Activated CD4-positive, alpha-beta T cell treated with anti-CD3 and anti-CD28 coated beads for 4 hours (primary cell): ENCODE measurements at places on chromosomes 11 and 22.

DNA sequence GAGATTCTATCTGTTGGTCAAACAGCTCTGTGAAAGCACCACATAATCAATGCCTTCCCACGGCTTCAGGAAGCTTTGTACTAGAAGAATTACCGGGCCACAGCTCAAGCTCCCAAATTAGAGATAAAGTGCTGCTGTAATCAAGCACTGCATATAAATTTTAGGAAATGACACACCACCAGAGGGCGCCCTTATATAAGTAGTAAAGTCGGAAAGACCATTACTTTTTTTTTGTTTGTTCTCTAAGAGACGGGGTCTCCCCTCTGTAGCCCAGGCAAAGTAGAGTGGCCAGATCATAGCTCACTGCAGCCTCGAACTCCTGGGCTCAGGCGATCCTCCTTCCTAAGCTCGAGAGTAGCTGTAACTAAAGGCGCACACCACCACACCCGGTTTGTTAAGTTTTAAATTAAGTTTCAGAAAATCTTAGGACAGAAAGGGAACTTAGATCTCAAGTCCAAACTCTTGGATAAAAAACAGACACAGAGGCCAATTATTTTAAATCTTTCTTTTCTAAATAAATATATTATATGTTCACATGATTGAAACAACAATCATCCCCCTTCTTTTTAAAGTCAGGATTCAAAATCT, 32.6 kb downstream of the PRCP start:
- DNase-seq, result peak; percentile 84

- no peak for DNase-seq
These were observed 235.8 kb upstream of the CCDC90B start for GRCh38 chr11:83521647-83522596.

GRCh38 chr11:94457118-94458029, 36.3 kb downstream of the MRE11 start:
- DNase-seq, result no peak

DNA sequence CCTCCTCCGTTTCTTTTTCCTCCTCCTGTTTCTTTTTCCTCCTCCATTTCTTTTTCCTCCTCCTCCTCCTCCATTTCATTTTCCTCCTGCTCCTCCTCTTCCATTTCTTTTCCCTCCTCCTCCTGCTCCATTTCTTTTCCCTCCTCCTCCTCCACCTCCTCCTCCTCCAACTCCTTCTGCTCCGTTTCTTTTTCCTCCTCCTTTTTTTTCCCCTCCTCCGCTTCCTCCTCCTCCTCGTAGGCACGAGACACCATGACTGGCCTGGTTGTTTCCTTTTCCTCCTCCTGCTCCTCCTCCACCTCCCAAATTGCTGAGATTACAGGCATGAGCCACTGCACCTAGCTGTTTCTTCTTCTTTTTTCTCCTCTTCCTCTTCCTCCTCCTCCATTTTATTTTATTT, 25.6 kb upstream of the DRICH1 start:
- no peak for DNase-seq

DNA sequence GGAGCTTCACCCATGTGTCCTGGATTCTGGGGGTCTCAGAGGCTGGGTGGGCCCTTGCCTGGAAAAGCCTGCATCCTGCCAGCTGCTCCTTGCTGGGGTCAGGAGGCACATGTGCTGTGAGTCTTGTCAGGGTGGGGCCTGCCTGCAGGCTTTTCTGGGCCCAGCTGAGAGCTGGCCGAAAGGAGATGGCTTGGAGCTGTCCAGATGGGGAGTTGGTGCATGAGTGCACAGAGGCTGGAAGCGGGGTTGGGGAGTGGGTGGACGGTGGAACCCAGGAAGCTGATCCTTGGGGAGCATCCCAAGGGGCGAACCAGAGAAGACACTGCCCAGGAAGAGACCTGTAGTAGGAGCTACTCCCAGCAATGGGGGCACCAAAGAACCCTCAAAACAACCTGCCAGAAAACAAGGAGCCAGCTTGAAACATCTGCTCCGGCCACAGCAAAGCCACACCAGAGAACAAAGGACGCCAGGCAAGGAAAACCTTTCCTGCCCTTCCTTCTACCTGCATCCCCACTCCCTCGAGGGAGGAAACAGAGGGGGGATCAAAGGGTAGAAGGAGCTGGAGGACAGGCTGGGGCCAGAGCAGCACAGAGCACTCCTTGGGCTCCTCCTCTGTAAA, 8.2 kb upstream of the KCTD17 start:
- DNase-seq, result no peak

DNA sequence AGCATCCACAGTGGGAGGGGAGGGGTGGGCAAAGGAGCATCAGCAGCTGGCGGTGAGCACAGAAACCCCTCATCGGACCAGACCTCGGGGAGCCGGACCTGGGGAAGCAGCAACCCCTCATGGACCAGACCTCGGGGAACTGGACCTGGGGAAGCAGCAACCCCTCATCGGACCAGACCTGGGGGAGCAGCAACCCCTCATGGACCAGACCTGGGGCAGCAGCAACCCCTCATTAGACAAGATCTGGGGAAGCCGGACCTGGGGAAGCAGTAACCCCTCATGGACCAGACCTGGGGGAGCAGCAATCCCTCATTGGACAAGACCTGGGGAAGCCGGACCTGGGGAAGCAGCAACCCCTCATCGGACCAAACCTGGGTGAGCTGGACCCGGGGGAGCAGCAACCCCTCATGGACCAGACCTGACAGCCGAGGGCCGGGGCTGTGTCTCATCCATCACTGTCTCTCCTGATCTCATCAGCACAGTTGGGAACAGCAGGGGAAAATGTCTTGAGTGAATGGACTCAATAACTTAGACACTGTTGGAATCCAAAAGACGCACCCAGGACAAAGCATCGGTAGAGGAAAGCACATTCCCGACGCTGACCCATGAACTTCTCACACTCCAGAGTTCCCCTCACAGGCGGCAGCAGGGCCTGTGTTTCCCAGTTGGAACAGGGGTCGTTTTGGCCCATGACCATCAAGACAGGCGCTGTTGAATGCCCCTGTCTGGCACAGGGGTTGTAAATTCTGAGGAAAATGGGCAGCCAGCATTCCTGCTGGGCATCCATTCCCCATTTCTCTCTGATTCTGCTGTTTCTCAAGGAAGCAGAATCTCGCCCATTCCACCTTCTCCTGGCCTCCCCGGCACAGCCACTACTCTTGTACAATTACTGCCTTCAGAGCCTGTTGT, 1494.6 kb downstream of the TBC1D22A start:
- DNase-seq, result no peak

GRCh38 chr11:71251761-71252268, 562 bp downstream of the SHANK2 start:
- DNase-seq, result no peak

DNA sequence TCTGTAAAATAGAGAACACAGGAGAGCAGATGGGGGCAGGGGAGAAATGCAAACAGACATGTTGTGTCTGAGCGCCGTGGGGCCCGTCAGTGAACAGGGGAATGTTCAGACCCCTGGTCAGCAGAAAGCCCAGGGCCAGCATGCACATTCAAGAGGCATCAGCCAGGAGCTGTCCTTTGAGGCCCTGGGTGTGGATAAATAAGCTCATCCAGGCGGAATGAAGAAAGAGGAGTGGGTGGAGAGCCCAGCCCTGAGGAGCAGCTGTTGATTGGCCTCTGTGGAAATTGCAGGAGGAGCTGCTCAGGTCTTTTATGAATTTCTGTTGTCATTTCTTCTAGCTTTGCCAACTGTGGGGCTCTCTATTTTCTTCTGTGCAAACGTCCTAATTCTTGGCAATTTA, 49.7 kb upstream of the CECR2 start:
- DNase-seq, result no peak

DNA sequence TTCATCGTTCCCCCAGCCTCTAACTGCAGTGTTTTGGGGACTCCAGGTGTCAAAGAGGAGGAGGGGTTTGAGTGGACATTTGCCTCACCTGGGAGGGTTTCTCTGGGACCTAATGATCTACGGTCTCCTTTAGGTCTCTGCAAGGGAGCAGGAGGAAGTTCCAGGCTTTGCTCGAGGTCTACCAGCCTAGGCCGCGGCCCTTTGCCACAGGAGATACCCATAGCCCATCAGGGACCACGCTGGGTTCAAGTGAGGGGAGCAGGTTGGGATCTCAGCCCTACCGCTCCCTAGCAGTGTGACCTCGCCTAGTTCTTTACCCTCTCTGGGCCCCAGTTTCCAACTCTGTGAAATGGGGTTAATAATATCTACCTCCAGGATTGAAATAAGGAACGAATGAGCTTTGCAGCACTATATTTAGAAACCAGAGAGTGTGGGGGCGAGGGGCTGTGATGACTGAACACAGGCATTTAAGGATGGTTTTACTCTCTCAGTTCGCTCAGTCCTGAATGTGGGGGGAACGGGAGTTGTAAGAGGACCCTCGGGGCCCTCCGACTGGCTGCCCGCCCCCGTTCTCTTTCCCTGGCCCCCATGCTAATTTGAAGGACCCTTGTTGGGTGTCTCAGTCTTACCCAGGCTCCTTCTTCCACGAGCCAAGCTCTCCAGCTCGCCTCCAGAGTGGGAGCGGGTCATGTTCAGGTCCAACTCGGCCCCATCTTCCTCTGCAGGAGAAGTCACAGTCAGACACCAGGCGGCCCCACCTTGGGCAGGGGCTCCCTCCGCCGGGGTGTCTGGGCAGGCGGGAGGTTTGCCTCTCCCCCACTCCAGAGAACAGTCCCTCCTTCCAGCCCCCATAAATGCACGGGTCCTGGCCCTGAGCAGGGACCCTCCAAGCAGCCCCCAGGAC, 11.7 kb downstream of the PDGFB start:
- DNase-seq, result no peak

- DNase-seq, result no peak
These were observed 22.9 kb upstream of the PDE2A start for GRCh38 chr11:72696866-72697700.

GRCh38 chr22:39960791-39961746, 872 bp downstream of the TMA7B start:
- DNase-seq, result peak; percentile 55

- DNase-seq, result no peak
These were observed 24.0 kb downstream of the SMCO4 start for GRCh38 chr11:93519179-93519578.

- no peak for DNase-seq
These were observed 79.4 kb upstream of the LMO1 start for GRCh38 chr11:8342821-8343681.

GRCh38 chr11:106288057-106288456, 210.6 kb downstream of the AASDHPPT start:
- DNase-seq, result no peak

GRCh38 chr22:22720201-22720723, 75.8 kb downstream of the GGTLC2 start:
- DNase-seq, result no peak

DNA sequence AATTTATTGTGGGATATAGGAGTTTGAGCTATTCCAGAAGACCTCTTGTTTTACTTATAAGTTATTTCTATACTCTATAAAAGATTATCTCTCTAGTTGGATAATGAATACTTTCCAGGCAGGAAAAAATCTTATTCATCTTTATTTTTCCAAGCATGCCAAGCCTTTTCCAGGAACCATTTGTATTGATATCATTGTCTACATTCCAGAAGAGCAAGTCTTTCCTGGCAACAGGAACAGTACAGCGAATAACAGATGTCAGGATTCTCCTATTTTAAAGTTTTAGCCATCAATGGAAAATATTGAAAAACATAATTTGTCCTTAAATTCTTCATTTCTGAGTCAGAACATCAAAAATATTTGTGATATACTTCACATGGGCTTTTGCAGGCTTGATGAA, 5.2 kb upstream of the NXPE1 start:
- DNase-seq, result no peak

DNA sequence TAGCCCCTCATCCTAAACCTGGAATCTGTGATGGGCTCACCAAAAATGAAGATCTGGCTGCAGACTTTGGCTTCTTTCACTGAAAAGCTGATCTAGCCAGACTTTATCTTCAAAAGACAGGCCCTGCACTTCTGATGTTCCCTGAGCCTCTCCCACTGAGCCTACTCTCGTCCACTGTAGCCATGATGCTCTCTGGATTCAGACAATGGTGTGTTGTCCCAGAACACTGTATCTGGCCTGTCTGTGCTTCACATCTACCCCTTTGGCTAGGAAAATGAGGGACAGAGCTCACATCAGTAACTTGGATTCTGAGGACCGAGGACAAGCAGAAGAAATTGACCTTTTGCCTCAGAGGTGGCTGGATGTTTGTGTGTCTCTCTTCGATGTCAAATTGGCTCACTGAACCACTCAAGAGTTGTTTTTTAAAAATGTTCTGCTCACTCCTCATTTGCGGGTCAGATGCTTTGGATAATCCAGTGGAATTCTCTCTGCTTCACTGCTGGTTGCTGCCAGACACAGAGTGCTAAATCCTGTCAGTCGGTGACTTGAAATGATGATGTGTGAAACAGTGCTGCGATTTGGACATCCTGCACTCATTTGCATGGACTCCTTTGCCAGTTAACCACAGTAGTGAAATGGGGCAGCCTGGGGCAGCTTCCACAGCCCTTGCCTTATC, 67.5 kb downstream of the ARFGAP2 start:
- no peak for DNase-seq

DNA sequence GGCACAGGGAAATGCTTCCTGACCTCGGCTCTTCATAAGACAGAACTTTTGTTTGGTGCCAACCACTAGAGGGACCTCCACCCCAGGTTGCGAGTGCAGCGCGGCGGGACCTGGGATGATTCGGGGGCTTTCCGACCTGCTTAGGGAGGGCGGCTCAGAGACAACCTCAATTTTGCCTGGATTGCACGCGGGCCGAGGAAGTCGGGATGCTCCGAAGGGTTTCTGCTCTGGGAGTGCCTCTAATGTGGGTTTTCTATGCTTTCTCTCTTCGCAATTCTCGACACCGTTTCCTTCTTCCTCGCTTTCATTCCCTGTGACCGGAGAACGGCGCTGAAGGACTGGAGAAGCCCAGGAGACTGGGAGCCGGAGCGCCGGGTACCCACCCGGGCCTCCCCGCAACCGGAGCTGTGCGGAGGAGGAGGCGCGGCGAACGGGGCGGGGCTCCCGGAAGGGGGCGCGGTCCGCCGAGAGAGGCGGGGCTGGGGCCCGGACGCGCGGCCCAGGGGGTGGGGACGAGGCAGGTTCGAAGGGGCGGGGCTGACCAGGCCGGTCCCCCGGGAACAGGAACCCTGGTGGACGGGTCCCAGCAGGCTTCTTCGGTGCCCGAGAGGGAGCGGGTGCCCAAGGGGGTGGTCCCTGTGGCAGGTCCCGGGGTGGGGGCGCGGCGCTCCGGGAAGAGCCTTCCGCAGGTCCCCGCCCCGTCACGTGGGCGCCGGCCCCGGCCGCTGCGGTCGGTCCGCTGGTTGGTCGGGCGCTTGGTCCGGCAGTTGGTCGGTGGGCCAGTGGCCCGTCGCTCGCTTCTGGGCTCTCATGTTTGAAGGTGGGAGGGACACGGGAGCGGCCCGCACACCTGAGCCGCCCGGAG, at the start of gene PPFIBP2:
PPFIBP2 (plus strand) TSS at position 766 of the 865 bp plus-strand sequence. CDS start 35,477 bp downstream, outside the sequence.
- peak; percentile 80 for DNase-seq

- DNase-seq, result no peak
These were observed at the start of gene KCNC1 for GRCh38 chr11:17734418-17734911. KCNC1 (plus strand) TSS chr11:17734781; CDS start chr11:17736003, 1,222 bp downstream.

- no peak for DNase-seq
These were observed 565.9 kb downstream of the ETS1 start for GRCh38 chr11:128021349-128022006.

GRCh38 chr22:49568751-49569285, 258.9 kb downstream of the BRD1 start:
- DNase-seq, result no peak

DNA sequence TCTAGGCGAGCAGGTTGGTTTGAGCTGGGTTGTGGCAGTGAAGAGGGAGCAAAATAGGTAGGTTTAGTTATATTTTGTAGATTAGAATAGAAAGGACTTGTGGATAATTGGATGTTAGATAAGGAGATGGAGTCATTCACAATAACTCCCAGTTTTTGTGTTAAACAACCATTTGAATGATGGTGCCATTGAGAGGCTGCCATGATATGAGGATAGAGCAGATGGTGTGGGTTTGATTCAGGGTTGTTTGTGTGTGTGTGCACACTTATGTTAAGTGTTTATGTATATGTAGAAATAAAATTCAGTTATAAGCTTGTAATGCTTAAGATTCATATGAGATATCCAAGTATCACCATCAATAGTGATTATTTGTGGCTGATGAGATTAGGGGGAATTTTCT, 166.6 kb downstream of the NXPE2 start:
- no peak for DNase-seq
